ENCODE measurements at places on chromosomes 7 and 10.
A peak's percentile ranks its signal among the peaks of the same experiment; 100 is the strongest.

GRCh38 chr7:95840953-95841950, 68.9 kb downstream of the DYNC1I1 start:
- no peak for DNase-seq

DNA sequence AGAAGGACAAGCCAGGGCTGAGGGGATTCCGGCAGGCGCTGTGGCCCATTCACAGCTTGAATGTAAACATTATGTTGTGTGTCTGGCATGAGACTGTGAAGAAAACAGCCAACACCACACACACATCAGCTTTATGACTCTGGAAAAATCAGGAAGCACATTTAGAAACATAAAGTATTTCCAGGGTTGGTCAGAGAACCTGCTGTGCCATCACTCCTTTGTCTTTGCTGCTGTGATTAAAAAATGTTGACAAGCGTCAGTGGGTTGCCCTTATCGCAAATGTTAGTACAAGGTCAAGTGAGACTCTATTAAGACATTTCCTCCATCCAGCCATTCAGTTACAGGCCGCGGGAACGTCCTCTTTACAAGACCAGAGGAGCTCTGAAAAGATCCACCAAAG, 95.4 kb downstream of the TAX1BP1 start:
- DNase-seq: no peak

DNA sequence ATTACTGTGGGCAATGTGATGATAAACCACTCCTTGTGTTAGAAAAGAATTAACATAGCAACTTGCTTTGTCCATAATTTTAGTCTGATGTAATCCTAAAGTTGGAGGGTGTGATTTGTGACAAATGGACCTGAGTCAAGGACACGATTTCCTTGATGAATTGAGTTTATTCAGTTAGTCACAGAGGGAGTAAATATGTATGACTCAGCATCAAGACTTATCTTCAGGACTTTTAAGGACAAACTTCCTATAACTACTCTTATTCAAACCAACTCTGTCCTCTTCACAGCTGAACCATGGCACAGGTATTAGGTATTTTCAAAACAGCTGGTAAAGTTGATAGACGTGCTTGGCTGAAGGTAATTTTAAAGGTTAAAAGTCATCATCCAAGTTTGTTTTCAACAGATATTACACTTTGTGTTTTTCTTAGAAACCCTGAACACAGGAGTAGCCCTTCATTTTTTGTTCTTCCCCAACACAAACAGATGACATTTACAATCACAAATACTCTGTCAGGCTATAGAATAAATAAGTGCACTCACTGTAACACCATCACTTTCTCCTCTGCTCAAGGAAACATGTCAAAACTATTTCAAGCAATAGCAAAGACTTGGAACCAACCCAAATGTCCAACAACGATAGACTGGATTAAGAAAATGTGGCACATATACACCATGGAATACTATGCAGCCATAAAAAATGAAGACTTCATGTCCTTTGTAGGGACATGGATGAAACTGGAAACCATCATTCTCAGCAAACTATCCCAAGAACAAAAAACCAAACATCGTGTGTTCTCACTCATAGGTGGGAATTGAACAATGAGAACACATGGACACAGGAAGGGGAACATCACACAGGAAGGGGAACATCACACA, 54.5 kb downstream of the COA1 start:
- DNase-seq: peak; percentile 36

GRCh38 chr10:123135415-123136141, at the start of gene HMX3:
HMX3 (plus strand) TSS chr10:123135970; CDS start chr10:123136051, 81 bp downstream.
- no peak for DNase-seq

GRCh38 chr7:132004529-132004928, 448.1 kb upstream of the PODXL start:
- no peak for DNase-seq

- DNase-seq: no peak
Observed at GRCh38 chr10:65798133-65798532, 1127.7 kb upstream of the LRRTM3 start.

DNA sequence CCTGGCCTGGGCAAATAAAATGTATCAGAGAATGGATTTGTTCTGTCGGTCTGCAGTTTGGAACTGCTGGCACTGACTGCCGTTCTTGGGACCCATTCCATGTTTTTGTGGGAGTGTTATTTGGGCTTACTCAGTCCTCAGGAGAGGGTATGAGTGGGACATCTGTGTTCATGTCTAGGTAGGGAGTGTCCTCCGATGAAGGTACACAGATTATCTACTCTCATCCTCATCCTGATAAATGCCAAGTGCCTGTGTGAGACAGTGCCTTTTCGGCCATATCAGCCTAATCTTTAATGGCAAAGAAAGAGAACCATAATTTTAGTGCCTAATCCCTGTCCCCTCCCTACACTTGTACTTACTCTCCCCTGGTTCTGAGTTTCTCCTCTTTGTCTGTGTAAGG, 409.4 kb downstream of the REEP3 start:
- no peak for DNase-seq

DNA sequence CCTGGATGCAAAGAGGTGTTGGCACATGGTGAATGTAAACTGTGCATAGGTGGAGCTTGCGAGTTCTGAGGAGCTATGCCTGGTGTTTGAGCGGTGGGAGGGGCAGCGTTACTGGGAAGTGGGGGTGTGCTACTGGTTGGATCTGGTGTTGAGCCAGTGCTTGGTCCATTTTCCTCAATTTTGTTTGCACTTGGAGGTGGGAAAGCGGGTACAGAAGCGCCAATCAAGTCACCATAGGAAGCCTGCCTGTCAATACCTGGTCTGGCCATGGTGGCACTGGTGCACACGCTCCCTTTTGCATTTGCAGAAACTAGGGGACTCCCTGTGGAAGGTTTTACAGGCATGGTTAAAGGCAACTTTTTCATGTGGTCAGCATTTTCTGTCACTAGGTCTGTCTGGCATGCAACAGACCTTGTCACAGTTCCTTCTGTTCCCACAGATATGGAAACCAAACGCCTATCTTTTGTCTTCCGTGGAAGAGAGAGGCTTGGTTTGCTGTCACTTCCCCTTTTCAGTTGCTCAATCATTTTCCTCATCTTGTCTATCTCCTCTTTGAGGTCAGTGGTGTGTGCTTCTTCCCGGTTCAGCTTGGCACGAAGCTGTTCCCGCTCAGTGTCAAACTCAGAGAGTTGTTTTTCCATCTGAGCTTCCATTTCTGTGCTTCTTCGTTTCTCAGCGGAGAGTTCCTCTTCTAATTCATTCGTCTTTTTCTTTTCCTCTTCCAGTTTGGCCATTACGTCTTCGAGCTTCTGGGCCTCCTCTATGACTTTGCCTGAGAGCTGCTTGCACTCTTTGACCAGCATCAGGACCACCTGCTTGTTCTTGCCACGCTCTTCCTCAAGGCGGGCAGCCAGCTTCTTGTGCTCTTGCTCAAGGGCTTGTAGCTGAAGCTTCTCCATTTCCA, 81.1 kb downstream of the CTTNBP2 start:
- no peak for DNase-seq

- DNase-seq: no peak
Observed at GRCh38 chr7:120774481-120774880, 83.5 kb downstream of the TSPAN12 start.

- DNase-seq: no peak
Observed at GRCh38 chr10:7015457-7015856, 395.4 kb downstream of the SFMBT2 start.

DNA sequence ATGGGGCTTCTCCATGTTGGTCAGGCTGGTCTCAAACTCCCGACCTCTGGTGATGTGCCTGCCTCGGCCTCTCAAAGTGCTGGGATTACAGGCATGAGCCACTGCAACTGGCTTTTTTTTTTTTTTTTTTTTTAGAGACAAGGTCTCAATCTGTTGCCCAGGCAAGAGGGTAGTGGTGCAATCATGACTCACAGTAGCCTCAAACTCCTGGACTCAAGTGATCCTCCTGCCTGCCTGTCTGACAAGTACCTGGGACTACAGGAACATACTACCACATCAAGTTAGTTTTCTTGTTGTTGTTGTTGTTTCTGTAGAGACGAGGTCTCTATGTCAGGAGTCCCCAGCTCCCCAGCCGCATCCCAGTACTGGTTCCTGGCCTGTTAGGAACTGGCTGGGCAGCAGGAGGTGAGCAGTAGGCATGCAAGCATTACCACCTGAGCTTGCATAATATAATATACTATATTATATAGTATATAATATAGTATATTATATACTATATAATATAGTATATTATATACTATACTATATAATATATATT, 55.7 kb downstream of the TPK1 start:
- no peak for DNase-seq

DNA sequence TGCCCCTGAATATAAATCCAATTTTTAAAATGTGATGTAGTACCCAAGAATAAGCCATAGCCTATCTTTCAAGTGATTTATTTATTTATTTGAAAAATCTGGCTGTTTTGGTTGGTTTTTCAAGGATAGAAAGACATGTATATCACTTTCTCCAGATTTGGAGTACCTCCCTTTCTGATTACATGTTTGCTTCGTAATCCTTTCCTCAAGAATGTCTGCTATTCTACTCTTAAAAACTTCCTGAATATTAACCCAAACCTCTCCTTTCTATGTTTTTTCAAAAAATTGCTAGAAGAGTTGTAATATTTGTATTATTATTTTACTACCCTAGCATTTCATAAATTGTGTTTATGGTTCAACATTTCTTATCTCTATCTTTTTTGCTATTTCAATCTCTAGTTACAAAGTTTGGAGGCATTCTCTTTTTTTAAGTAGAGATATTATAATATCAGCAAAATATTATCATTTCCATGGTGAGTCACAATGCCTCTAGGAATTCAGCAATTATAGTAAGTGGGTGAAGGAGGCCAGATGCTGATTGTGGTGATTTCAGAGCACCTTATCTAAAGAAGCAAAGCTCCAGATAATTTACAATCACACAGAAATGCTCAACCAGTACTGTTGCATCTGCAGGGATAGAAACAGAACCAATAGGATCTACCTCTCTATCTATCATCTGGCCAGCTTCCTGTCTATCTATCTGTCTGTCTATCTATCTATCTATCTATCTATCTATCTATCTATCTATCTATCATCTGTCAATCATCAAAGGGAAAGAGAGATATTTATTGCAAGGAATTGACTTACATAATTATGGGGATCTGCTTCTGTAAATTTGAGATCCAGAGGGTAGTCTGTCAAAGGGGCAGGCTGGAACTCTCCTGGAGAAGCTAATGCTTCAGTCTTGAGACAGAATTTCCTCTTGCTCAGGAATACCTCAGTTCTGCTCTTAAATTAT, 412.5 kb upstream of the SEMA3C start:
- no peak for DNase-seq

DNA sequence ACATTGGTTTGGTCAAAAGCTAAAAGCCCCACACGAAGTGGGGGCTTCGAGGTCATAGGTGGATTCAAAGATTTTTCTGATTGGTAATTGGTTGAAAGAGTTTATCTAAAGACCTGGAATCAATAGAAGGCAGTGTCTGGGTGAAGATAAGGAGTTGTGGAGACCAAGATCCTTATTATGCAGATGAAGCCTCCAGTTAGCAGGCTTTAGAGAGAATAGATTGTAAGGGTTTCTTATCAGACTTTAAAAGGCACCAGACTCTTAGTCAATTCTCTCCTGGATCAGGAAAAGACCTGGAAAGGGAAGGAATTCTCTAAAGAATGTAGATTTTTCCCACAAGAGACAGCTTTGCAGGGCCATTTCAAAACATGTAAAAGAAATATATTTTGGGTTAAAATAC, 260.2 kb downstream of the PHF14 start:
- DNase-seq: no peak

- no peak for DNase-seq
Observed at GRCh38 chr10:91050371-91051034, 129.6 kb upstream of the ANKRD1 start.

GRCh38 chr7:100602889-100603725, 944 bp downstream of the PCOLCE start:
- peak; percentile 83 for DNase-seq

- DNase-seq: no peak
Observed at GRCh38 chr10:89221919-89222318, 14.8 kb upstream of the CH25H start.

DNA sequence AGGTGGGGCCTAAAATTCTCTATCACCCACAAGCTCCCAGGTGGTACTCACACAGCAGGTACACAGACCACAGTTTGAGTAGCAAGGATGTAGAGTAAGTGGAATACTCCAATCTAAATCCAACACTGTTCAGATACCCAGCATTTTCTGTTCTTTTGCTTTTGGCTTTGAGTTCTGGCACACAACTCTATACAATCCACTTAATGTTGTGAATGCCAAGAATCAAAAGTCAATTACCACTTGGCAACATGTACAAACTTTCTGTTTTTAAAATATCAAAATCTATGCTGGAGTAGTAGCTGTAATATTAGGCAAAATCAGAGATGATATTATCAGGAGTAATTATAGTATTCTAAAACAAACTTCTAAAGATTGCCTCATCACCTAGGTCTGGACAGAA, 133.4 kb upstream of the LRRTM3 start:
- no peak for DNase-seq

- peak; percentile 62 for DNase-seq
Observed at GRCh38 chr7:99375070-99375807, 709 bp downstream of the ARPC1B start.

- DNase-seq: no peak
Observed at GRCh38 chr10:7475939-7476338, 65.1 kb upstream of the SFMBT2 start.

DNA sequence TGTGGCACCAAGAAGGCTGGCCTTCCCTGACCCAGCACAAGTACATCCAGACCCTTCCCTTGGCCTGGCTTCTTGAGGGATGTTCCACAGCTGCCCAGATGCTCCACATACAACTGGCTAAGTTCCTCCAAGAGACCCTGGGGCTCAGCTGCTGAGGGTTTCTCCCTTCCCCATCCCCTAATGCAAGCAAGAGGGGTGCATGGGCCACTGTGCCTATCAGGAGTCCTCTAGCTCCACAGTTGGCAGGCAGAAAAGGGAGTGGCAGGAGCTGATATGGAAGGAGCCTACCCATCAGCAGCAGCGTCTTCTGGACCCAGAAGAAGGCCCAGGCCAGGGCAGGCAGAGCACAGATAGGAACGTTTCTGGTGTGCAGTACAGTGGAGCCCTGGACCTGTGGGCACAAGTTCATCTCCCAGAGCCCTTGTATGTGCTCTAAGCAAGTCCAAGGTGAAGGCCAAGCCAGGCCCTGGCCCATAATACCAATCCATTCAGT, 26.2 kb downstream of the VSIR start:
- no peak for DNase-seq

GRCh38 chr7:96300986-96301385, 20.9 kb downstream of the SLC25A13 start:
- no peak for DNase-seq

GRCh38 chr7:131600085-131600881, 43.9 kb upstream of the PODXL start:
- no peak for DNase-seq
